ENCODE measurements at places on chromosomes 13 and 19.
A peak's percentile ranks its signal among the peaks of the same experiment; 100 is the strongest.

DNA sequence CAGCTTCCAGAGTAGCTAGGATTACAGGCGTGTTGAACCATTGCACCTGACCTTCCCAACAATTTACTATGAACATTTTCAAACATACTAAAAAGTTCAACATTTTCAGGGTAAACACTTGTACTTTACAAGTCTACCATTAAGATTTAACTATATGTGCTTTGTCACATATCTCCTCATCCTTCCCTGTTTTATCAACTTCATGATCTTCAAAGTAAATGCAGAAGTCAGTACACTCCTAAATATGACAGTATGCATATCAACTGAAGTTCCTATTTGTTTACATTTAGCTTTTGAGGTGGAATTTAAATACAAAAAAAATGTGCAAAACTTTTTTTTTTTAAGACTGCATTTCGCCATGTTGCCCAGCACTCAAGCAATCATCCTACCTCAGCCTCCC, 18.5 kb downstream of the LNX2 start:
- DNase-seq = no peak

GRCh38 chr13:73417012-73417615, 358.3 kb downstream of the KLF5 start:
- no peak for DNase-seq

DNA sequence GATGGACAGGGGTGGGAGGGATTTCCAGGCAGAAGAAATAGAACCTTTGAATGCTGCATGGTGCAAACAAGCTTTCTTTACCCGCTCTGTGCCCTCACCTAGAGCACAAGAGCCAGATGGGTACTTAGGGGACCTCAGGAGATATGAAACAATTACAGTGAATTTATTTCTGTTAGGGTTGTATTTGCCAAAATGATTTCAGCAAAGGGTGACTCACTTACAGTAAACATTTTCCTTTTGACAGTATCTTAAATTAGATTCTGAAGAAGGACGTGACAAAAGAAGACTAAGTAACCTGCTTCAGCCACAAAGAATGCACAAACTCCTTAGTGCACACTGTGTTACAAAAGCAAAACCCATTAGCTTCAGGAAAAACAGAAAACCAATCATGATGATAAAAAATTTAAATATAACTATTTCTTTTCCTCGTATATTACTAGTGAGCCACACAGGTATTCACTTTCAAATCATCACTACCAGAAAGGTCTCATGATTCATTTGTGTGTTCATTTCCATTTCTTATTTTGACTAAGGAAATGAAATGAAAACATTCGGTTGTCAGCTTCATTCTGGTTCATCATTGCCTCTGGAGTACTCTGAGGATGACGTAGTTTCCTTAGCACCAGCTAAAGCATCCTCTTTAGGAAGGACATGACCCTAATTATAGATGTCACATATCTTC, 158.8 kb downstream of the NHLRC3 start:
- DNase-seq = no peak

DNA sequence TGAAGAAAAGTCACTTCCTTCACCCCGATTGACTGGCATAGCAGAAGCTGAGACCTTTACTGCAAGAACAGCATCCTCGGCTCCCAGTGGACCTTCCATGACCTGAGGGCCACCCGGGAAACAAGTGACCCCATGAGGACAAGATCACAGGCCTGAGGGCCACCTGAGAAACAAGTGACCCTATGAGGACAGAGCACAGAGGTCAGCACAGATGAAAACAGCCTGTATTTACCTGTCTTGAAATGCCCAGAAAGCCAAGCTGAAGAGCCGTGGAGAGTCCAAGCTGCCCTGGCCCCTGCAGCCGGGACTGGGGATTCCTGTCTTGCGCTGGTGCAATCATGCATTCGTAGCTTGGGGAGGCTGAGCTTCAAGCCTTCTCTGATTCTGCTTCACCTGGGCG, 114.2 kb upstream of the SPACA7 start:
- DNase-seq = no peak

DNA sequence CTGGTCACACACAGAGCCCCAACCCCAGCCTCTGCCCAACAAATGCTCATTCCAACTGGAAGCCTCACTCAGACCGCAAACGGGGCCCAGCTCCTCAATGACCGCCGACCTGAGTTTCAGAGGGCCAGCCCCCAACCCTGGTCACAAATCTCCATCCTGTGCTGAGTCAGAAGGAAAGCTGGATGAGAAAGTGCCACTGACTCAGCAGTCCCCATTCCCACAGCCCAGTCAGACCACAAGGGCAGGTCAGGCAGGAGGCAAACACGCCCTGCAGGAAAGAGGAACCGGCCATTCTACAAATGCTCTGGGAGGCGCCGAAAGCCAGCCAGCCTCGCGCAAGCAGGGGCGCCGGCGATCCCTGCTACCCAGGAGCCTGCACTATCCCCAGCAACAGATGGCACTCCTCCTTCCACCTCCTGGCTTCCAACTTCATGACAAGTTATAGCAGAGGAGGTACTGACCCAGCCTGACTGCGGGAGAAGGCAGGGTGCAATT, 14.1 kb upstream of the PRKD2 start:
- DNase-seq = peak; percentile 71

Measured in K562 (cell line).